Mesangial cell (primary cell): ENCODE measurements at places on chromosomes 7 and 10. TPM values are rescaled to one million over a fixed set of nuclear protein-coding genes. Genes with fewer than 3 reads are reported as not detected.

The LAMTOR4 gene
- total RNA-seq: 166 and 186 TPM in 2 replicates

The RTKN2 gene
- 1.5 and 5.5 TPM in 2 replicates for total RNA-seq

The ZNF775 gene
- 9.3 and 11.3 TPM in 2 replicates for total RNA-seq

The TMEM176A gene
- total RNA-seq: 1.1 TPM in 1 of 2 replicates, not detected in the other

The DCLRE1A gene
- total RNA-seq: 3.0 and 8.3 TPM in 2 replicates

The FLNC gene
- total RNA-seq: 232 and 267 TPM in 2 replicates

The HNRNPH3 gene
- total RNA-seq: 15.6 and 20.4 TPM in 2 replicates

The SLC13A1 gene
- not detected in 2 replicates for total RNA-seq

The MRC1 gene
- not detected in 2 replicates for total RNA-seq

The ASAH2 gene
- total RNA-seq: under 0.01 and 0.33 TPM in 2 replicates

The ZCWPW1 gene
- 0.25 and 0.81 TPM in 2 replicates for total RNA-seq

The TMEM243 gene
- total RNA-seq: 25.7 and 30.3 TPM in 2 replicates

The NPC1L1 gene
- total RNA-seq: 0.33 and 1.1 TPM in 2 replicates

The GRM3 gene
- not detected in 2 replicates for total RNA-seq

The OR2A12 gene
- not detected in 2 replicates for total RNA-seq

The LIPK gene
- total RNA-seq: not detected in 2 replicates

The OGDH gene
- total RNA-seq: 90.9 and 105 TPM in 2 replicates

The CPEB3 gene
- total RNA-seq: 0.16 and 0.89 TPM in 2 replicates

The ATG9B gene
- under 0.01 and 0.33 TPM in 2 replicates for total RNA-seq

The FAM25G gene
- total RNA-seq: not detected in 2 replicates

The GPR15LG gene
- total RNA-seq: 1.1 TPM in 1 of 2 replicates, not detected in the other

The GPR85 gene
- total RNA-seq: 0.49 and 0.63 TPM in 2 replicates

The KIAA1549 gene
- total RNA-seq: 5.4 and 7.0 TPM in 2 replicates

The STOX1 gene
- total RNA-seq: 0.16 and 0.51 TPM in 2 replicates

The GIMAP6 gene
- total RNA-seq: not detected in 2 replicates

The RPP38 gene
- 13.0 and 14.3 TPM in 2 replicates for total RNA-seq

The BAIAP2L1 gene
- total RNA-seq: 15.2 and 19.7 TPM in 2 replicates

The ACSL5 gene
- total RNA-seq: 0.13 and 0.16 TPM in 2 replicates

The TAS2R4 gene
- total RNA-seq: 0.25 TPM in 1 of 2 replicates, not detected in the other

The EMX2 gene
- total RNA-seq: 2.3 and 7.2 TPM in 2 replicates

The CLCN1 gene
- not detected in 2 replicates for total RNA-seq

The WDFY4 gene
- total RNA-seq: not detected in 2 replicates

The SPDYE8 gene
- total RNA-seq: not detected in 2 replicates

The TRIM73 gene
- total RNA-seq: 0.89 TPM in 1 of 2 replicates, not detected in the other

The CPVL gene
- 4.1 and 10.3 TPM in 2 replicates for total RNA-seq

The ACTA2 gene
- 85.7 and 299 TPM in 2 replicates for total RNA-seq

The SPDYE16 gene
- not detected in 2 replicates for total RNA-seq

The IGF2BP3 gene
- total RNA-seq: 27.7 and 39.0 TPM in 2 replicates

The ADCYAP1R1 gene
- total RNA-seq: not detected in 2 replicates

The SUGCT gene
- 5.7 and 7.2 TPM in 2 replicates for total RNA-seq

The SHTN1 gene
- total RNA-seq: 6.2 and 8.7 TPM in 2 replicates

The GTF2IRD2 gene
- 0.49 and 4.7 TPM in 2 replicates for total RNA-seq

The UNC5B gene
- total RNA-seq: 2.9 and 16.1 TPM in 2 replicates

The THNSL1 gene
- total RNA-seq: 1.1 and 1.3 TPM in 2 replicates

The PRSS37 gene
- not detected in 2 replicates for total RNA-seq

The NME8 gene
- not detected in 2 replicates for total RNA-seq

The PPP1R17 gene
- not detected in 2 replicates for total RNA-seq

The STEAP2 gene
- 1.3 and 3.3 TPM in 2 replicates for total RNA-seq

The CDK14 gene
- 14.3 and 18.3 TPM in 2 replicates for total RNA-seq

The SPDYE2B gene
- not detected in 2 replicates for total RNA-seq

The ANKRD22 gene
- total RNA-seq: not detected in 2 replicates

The CALML3 gene
- total RNA-seq: not detected in 2 replicates
